ENCODE measurements at places on chromosomes 2 and 18.

- no peak for DNase-seq
These were observed 40.9 kb downstream of the RNF144A start for GRCh38 chr2:6957910-6958615.

GRCh38 chr2:215060861-215061536, 77.4 kb downstream of the ABCA12 start:
- DNase-seq = no peak

- no peak for DNase-seq
These were observed 206.0 kb upstream of the PARD3B start for GRCh38 chr2:204339212-204339715.

GRCh38 chr2:102304268-102304667, 7.1 kb upstream of the IL1RL1 start:
- no peak for DNase-seq

DNA sequence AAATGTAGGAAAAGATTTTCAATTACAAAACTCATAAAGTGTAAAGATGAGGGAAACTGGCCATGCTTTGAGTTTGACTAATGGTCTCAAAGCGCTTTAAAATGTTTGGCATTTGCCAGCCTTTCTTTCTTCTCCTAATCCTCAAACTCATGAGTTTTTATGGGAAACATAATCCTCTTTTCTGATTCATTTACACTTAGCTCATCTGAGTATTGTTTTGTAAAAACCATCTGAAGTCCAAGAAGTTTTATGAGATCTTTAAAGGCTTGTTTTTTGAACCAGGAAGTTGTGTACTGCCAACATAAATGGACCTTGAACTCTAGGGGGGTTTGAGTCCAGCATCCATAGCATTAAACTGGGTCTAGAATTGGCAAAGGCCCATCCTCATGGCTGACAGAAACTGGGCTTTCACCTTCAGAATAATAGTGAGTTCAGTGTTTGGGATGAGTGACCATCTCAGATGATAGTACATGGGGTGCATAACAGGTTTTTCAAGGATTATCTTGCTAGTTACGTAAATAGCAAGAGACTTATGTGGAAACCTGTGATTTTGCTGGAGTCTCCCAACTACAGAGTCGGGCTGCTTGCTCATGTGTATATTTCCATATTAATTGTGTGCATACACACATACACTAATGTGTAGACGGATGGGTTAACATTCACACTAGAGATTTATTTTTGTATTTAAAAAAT, 3.8 kb upstream of the LTBP1 start:
- DNase-seq = peak; percentile 48

DNA sequence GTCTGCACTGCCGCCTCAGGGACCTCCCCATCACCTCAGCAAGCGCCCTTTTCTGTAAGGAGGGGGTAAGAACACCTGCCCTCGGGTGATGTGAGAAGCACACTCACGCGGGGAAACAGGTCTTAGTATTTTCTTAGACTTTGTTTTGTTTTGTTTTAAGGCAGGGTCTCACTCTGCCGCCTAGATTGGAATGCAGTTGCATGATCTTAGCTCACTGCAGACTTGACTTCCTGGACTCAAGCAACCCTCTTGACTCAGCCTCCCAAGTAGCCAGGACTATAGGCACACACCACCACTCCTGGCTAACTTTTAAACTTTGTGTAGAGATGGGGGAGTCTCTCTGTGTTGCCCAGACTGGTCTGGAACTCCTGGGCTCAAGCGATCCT, 37.1 kb downstream of the RAMP1 start:
- no peak for DNase-seq

GRCh38 chr18:8478166-8478967, 130.9 kb upstream of the RAB12 start:
- DNase-seq = peak; percentile 33

DNA sequence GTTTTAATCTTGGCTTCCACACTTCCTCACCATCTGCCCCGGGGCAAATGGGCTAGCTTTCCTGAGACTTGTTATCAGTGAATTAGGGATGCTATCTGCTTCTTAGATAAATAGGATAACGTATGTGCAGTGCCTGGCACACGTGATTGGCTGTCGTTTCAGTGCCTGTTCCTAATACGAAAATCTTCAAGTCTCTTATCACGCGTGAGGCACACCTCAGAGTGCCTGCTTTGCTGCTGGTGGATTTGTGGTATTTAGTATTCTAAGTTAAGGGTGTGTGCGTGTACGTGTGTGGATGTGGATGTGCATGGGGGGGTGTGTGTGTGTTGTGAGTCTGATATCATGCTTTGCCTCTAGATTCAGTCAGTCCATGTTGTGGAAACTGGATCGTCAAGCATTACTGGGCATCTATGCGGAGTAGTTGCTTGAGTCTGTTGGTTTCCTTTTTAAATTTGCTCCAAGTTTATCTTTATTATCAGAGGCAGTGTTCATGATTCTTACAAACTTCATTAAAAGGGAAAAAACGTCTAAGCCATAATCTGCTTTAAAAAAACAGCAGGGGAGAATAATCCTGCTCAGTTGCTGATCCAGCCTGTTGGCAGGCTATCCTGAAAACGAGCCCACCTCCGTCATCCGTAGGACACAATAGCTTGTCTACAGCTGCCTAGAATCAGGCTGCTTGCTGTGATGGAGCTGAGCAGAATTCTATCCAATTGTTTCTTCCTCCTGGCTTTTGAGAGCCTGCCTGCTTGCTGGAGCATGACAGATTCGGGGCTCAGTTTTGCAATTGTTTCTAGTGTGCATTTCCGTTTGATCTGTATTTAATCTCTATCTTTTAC, 6.6 kb downstream of the SH3RF3 start:
- no peak for DNase-seq

DNA sequence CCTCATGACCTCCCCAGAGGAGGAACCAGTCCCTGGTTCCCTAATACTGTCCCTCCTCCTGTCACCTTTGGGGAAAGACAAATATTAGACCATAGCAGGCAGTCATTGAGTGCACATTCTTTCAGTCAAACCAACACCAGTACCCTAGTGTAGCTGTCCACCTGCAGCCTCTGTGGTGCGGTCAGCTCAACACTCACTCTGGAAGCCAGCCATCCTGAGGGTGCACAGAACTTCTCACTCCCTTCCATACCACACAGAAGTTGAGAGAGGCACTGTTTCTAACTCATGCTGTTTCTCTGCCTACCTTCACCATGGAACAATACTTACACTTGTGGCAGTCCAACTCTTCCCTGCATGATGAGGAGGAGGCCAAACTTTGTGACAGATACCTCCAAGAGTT, 232.6 kb upstream of the FBXO11 start:
- DNase-seq = no peak

- no peak for DNase-seq
These were observed 211.3 kb upstream of the APCDD1 start for GRCh38 chr18:10242936-10243680.

- DNase-seq = no peak
These were observed 247.8 kb downstream of the DOK6 start for GRCh38 chr18:69648486-69648885.

DNA sequence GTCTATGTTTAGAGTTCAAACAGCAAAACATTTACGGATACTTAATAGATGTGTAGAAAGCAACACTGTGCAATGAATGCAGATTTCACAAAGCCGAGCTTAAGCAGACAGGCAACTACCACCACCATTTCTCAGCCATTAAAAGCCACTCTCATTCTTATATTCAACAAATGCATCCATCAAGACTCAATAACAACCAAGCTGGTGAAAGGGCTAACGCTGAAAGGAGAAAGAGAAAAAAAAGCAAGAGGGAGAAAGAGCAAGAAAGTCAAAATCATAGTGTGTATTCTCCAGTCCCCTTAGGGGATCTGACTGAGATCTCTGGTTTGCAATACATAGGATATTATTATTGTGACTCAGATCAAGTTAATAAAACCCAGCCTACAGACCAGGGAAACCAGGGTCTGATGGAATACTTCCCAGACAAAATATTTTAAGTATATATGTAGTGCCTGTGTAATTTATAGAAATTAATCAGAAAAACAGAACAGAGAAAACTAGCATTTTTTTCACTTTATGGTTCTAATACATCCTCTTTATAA, 14.1 kb downstream of the SATB2 start:
- DNase-seq = no peak

- no peak for DNase-seq
These were observed 110.7 kb upstream of the TLK1 start for GRCh38 chr2:171271386-171271785.

GRCh38 chr2:59034837-59035236, 793.7 kb upstream of the FANCL start:
- no peak for DNase-seq

DNA sequence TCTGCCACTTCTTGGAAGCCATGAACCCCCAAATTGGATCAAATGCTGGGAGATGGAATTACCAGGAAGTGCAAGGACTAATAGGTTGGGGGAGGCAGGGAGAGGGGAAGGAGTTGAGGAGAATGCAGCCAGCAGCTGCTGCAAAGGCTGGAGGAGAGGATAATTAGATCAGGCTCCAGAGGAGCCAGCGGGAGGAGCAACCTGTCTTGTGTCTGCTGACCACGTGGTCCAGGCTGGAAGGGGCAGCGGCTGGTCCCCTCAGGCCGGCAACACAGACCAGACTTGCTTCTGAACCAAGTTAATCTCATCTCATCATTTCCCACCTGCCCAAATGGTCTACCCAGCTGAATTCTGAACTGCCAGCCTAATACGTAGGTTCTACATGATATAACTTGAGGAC, 68.3 kb downstream of the MRO start:
- DNase-seq = no peak

GRCh38 chr2:98108110-98108509, 21.1 kb downstream of the VWA3B start:
- no peak for DNase-seq

DNA sequence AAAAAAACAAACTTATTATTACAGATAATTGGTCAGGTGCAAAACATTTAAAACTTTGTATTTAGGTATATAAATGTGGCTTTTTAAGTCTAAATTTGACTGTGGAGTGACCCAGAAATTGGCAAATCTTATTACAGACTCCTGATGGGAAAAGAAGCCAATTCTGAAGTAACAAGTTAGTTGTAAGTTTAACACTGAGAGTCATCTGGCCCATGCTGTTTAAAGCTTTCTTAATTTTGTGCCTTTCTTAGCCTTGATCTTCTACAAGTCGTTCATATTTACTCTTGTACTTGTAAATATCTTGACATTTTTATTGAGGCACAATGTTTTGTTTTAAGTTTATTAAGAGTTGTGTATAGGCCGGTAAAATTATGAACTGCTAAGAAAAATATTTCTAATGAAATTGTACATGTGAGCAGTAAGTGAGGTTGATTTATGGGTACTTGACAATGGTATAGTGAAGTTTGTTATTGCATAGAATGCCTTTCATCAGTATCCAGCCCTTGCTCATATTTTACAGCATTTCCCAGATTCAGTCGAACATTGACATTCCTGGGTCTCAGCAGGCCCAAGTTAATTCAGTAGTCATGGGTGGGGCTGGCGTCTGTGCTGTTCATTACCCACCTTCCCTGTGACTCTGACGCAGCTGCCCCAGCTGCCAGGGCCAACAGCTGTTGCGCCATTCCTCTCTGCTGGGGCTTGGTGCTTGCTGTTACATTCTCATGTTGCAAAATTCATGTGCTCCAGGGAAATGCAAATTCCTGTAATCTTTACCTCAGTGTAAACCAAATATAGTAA, 121.4 kb downstream of the ZNF236 start:
- no peak for DNase-seq

GRCh38 chr2:21500401-21500945, 376.7 kb downstream of the TDRD15 start:
- no peak for DNase-seq

GRCh38 chr2:67277450-67277849, 119.7 kb upstream of the ETAA1 start:
- DNase-seq = peak; percentile 35

DNA sequence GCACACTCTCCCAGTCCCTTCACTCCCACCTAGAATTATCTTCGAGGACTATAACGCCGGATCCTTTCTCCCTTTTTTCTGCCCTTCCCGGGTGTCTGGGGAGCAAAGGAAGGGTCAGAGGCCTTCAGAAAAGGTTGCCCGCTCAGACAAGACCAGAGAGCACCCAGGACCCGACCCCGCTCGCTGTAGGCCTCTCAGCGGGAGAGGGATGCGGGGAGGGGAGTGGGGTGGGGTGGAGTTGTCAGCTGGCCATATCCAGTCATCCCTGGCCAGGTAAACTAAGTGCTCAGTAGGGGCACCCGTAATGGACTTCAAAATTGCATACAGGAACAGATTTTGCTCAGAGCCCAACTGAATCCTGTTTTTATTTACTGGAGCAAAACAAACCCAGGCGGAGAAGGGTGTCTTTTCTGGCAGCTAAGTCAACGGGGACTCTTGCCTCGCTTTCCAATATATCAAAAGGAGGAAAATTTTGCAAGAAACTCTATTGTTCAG, 65.0 kb downstream of the NOL4 start:
- DNase-seq = no peak

Data from LoVo (cell line).